ENCODE measurements at places on chromosomes 11 and 22.
A peak's percentile ranks its signal among the peaks of the same experiment; 100 is the strongest.

DNA sequence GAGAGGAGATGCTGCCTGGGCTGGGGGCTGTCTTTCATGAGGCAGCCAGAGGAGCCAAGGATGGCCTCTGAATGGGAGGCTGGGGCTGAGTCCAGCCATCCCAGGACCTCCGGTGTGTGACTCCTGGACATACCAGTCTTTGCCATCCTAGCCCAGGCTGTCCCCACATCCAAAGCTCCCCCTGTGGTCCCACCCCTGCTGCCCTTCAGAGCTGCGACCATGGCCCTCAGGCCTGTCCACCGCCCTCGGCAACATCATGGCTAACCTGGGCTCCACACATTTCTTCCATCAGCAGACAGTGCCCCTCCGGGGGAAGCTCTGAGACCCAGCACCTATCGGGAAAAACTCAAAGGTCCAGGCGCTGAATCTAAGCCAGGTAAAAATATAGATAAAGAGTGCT lies 324.4 kb downstream of the MN1 start:
- no peak for DNase-seq

GRCh38 chr11:129881570-129882170 lies 13.7 kb downstream of the NFRKB start:
- DNase-seq: peak; percentile 24

- DNase-seq: no peak
Observed at GRCh38 chr11:66359662-66360087, 11.9 kb downstream of the SLC29A2 start.

GRCh38 chr11:68347345-68347744 lies 35.0 kb downstream of the LRP5 start:
- no peak for DNase-seq

DNA sequence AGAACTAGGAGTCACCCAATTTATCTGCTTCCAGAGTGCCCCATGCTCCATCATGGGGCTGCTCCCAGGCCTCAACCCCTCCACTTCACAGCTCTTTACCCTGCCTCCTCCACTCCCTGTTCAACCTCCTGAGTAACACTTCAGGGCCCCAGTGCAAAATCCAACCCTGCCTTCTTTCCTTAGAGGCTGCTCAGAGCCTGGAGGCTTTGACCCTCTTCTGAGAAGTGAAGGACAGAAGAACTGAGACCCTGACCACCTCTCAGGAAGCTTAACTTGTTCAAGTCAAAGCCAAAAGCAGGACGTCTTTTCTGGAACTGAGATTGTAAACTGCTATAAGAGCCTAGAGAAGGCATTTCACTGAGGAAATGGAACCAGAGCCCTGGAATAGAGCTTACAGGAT lies 15.5 kb downstream of the EIF3F start:
- no peak for DNase-seq

DNA sequence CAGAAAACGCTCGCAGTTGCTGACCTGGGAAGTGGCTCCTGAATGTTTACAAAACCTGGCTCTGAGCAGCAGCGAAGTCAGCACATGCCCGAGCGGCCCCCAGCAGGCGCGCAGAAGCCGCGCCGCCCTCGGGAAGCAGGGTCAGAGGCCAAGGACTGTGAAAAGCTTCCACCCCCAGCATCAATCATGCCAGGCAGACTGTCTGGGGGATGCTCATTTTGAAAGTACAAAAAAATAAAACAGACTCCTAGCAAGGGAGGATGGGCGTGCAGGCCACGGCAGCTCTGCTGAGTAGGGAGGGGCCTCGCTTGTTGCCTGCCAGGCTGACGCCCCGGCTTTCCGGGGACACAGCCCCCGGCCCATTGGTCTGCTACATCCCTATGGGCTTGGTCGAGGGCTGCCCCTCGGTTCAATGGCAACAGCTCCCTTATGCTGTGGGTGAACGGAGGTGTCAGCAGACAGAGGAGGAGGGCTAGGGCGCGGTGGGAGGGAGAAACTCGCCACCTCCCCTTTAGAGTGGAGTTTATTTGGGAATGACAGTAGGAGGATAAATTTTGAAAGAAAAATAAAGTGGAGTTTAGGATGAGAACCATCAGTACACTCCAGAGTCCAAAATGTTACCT lies 37.7 kb upstream of the GNB1L start:
- DNase-seq: no peak

DNA sequence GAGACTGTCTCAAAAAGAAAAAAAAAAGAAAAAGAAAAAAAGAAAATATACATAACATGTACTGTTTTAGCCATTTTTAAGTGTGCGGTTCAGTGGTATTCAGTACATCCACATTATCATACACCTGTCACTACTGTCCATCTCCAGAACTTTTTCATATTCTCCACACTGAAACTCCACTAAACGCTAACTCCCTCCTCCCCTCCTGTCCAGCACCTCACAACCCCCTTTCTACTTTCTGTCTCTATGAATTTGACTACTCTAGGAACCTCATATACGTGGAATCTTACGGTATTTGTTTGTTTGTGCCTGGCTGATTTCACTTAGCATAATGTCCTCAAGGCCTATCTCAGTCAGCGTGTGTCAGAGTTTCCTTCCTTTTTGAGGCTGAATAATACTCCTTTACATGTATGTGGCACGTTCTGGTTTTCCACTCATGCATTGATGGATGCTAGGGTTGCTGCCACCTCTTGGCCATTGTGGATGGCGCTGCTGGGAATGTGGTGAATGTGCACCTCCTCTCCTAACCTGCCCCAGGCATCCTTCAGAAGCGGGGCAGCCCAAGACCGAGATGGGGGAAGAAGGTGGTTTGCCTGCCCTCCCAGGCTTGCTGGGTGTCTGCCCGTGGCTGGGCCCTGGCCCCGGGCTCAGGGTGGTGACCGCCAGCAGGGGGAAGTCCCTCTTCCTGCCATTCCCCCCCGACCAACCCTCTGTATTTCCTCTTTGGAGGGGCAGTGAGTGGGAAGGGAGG lies 60.5 kb downstream of the BCR start:
- no peak for DNase-seq

- DNase-seq: peak; percentile 24
Observed at GRCh38 chr11:7278314-7278917, 26.7 kb downstream of the SYT9 start.

GRCh38 chr11:95150956-95151684 lies 61.5 kb downstream of the ENDOD1 start:
- peak; percentile 87 for DNase-seq

DNA sequence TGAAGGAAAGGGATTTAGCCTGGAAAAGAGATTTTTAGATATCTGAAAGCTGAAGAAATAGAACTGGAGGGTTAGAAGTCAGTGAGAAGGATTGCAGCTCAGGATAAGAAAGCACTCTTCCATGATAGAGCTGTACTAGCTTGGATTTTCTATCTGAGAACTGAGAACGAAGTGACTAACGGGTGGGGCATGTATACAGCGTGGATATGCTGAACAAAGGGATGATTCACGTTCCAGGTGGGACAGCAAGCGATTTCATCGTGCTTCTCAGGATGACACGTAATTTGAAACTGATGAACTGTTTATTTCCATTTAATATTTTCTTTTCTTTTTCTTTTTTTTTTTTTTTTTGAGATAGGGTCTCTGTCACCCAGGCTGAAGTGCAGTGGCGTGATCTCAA lies 53.0 kb downstream of the GRAMD1B start:
- DNase-seq: no peak

GRCh38 chr11:69343401-69344321 lies 49.7 kb downstream of the MYEOV start:
- no peak for DNase-seq

- DNase-seq: peak; percentile 94
Observed at GRCh38 chr11:45872651-45873356, 12.6 kb upstream of the MAPK8IP1 start.

DNA sequence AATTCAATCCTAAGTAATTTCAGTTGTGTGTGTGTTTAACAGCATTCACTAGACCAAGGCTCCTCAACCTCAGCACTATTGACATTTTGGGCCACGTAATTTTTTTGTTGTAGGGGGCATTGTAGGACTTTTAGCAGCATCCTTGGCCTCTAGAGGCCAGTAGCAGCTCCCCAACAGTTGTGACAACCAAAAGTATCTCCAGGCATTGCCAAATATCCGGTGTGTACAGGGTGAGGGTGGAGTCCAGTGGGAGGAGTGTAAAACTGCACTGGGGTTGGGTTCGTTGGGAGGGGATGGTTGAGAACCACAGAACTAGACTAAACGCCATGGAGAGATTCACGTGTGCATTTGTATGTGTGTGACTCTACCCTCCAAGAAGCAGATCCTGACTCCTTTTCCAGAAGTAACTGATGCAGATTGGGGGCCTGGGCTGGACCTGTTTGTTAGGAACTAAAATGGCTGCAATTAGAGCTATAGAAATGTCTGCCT lies 5.9 kb upstream of the PHF21A start:
- peak; percentile 68 for DNase-seq

DNA sequence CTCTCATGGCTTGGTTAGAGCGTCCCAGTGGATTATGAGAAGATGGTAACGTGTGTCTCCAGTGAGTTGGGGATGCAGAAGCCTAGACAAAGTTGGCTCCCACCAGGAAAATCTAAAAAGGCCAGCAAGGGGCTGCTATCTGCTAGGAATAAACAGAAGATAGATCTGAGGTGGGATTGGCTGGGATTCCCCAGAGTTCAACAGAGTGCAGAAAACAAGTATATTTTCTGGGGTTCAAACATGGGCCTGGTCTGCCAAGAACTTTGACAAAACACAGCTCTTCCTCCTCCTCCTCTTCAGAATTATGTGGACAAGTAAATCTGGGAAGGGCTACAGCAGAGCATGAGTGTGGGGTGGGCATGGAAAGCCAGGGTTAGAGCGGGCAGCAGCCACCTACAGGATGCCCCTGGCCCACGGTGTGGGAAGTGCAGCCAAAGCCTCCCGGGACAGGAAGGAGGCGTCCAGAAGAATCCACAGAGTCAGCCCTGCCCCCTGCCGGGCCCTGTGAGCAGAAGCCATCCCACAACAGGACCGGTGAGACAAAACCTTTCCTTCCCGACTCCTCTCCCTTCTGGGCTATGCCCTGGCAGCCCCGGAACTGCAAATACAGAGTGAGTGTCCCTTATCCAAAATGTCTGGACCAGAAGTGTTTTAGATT lies 67.1 kb downstream of the CD82 start:
- peak; percentile 28 for DNase-seq

- DNase-seq: peak; percentile 13
Observed at GRCh38 chr11:109507836-109508561, 86.0 kb downstream of the C11orf87 start.

DNA sequence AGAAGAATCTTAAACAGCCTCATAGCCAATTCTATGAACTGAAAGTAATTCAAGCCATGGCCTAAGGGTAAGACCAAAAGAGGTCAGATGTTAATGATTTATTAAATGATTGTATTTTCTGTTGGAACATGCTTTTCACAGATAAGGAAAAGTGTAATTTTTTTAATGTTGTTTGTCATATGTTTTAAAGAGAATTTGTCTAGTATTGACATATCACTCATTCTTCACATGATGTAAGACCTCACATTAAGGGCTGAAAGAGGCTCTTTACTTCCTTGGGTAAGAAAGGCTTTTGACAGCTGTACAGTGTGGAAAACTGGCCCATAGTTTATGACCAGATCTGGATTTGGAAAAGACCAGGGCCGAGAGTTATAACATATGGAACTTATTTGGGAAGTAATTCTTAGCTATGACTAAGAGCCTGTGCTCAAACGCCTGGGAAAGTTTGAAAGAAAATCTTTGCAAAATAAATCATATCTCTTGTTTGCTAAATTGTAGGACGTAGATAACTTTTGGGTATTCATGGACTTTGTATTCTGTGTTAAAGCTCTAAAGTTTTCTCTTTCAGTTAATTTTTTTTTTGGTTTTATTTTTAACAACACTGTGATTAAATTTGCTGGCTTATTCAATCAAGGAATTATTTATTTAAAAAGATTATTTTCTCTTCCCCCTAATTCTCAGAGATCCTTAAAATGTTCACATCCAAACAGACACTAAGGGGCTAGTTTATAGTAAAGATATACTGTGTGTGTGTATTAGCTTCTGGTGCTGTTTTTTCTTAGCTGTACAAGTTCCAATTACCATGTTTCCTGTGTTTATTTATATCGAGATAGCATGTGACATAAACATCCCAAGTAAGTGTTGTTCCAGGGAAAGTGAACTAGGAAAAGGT lies 162.2 kb downstream of the ARHGAP42 start:
- DNase-seq: peak; percentile 90

- peak; percentile 31 for DNase-seq
Observed at GRCh38 chr11:9992306-9992705, 301.7 kb downstream of the SBF2 start.

DNA sequence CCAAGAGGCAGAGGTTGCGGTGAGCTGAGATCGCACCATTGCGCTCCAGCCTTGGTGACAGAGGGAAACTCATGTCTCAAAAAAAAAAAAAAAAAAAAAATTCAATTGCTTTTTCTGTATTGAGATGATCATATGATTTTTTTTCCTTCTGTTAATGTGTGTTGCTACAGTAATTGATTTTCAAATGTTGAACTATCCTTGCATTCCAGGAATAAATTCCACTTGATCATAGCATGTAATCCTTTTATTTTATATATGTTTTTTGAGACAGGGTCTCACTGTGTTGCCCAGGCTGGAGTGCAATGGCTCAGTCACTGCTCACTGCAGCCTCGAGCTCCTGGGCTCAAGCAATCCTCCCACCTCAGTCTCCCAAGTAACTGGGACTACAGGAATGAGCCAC lies 33.3 kb downstream of the MOV10L1 start:
- DNase-seq: no peak

DNA sequence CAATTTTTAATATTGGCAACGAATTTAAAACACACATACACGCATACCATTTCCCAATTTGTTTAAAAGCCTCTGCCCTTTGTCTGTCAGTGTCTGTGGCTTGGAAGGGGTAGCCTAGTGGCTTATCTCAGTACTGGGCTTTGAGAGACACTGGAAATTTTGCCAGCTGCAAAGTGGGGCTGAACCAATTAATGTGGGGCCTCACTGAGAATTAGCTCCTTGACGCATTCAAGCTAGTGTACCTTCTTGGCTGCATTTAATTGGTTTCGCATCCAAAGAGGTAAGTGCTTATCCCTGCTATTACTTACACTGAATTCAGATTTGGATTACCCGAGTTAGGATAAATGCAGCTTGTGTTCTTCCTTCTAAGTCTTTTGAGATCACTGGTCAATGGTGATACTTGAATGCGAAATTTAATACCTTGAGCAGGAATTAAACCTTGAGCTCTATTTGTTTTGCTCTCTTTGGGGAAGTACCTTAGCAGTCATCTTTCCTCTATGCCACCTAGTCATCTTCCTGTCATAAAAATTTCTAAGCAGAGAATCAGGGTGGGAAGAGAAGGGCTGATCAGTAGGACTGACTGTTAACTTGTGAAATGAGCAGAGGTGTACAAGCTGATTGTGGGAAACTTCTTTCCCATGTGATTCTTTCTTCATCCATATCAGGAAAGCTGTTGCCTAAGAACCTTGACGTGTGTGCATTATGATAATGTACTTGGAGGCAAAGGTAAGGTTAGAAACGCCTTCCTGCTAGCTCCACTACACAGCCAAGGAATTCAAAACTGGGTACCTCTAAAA lies 187.7 kb upstream of the E2F8 start:
- DNase-seq: no peak

GRCh38 chr11:12754021-12754420 lies 79.8 kb downstream of the TEAD1 start:
- no peak for DNase-seq

DNA sequence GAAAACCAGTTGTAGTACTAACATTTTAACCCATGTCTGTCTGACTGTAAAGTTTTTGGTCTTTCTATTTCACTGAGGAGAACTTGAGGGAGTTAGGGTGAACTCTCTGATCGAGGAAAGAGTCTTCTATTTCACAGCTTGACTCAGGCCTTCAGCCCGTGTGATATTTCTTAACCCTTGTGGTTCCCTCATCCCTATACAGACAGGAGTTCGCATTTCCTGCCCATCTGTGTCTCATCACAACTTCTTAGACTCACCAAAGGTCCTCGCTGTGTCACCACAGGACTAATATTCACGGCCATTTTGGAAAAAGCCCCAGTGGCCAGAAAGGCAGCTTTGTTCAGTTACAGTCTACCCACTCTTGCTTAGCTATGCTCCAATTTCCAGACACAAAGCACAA lies 172.8 kb downstream of the FAM181B start:
- no peak for DNase-seq

Data from fibroblast of skin of back (primary cell).